ENCODE measurements at places on chromosomes 1 and 21.

DNA sequence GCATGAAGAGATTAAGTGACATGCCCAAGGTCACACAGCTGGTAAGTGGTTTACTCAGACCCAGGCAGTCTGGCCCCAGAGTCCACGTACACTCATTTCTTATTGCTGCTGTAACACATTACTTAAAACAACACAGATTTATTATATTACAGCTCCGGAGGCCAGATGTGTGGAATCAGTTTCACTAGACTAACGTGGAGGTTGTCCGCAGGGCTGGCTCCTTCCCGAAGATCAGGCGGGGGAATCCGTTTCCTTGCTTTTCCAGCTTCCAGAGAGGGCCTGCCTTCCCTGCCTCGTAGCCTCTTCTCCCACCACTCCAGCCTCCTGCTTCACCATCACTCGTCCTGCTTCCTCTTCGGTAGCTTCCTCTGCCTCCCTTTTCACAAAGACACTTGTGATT is 81.2 kb downstream of the KCNN3 start:
- no peak for DNase-seq

DNA sequence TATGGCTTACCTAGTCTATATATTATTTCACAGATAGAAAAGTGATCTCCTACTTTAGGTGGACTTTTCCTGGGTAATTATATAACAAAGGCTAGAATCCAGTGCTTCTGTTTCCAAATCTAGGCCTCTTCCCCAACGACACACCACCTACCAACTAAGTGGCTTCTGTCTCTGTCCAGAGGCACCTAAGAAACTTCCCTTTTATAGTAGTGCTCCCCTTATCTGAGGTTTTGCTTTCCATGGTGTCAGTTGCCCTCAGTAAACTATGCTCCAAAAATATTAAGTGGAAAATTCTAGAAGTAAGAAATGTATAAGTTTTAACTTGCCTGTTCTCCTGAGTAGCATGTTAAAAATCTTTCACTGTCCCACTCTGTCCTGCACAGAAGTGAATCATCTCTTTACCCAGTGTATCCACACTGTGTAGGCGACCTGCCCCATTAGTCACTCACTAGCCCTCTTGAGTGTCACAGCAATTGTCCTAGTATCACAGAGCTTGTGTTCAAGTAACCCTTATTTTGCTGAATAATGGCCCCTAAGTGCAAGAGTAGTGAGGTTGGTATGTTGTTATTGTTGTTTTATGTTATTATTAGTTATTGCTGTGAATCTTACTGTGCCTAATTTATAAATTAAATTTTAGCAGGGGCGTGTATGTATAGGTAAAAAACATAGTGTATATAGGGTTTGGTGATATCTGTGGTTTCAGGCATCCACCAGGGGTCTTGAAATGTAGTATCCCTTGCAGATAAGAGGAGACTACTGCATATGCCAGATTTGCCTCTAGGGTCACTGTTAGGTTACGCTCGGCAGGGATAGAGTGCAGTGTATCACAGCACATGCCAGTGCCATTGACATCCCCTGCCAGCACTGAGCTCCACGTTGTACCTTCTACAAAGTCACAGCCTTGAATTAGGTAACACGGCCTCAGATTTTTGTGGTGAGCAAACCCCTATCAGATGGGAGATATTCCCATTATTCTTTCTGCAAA is 14.7 kb upstream of the CD53 start:
- no peak for DNase-seq

DNA sequence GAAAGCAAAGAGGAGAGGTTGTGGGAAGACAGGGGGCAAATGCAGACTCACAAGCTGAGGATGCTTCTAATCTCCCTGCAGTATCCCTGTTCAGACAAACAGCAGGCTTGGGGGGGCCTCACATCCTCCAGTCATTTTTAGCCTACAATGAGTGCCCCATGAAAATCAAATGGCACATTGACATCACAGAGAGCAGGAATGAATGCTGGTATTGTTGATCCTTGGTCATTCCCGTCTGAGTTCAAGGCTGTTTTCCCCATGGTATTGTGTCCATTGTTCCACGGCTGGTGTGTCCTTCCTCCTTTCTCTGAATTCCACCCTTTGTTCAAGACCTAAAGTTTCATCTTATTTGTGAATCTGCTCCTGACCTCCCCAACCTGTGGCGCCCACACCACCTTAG is 545.6 kb downstream of the AJAP1 start:
- DNase-seq: no peak

DNA sequence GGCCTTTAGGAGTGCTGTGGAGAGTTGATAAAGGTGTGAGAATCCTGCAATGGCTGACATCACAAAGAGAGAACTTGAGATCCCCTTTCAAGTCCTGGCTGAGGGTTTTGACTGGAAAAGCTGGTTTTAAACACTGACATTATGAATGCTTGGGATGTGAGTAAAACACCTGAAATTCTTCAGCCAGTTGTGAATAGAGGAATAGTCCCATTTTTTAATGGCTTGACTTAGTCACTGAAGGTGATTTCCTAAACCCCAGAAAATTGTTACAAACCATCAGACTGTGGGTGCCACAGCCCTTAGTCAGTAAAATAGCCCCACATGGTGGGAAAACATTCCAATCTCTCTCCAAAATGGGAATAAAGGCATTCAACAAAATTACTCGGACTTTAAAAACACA is 107.7 kb upstream of the LMO4 start:
- no peak for DNase-seq

DNA sequence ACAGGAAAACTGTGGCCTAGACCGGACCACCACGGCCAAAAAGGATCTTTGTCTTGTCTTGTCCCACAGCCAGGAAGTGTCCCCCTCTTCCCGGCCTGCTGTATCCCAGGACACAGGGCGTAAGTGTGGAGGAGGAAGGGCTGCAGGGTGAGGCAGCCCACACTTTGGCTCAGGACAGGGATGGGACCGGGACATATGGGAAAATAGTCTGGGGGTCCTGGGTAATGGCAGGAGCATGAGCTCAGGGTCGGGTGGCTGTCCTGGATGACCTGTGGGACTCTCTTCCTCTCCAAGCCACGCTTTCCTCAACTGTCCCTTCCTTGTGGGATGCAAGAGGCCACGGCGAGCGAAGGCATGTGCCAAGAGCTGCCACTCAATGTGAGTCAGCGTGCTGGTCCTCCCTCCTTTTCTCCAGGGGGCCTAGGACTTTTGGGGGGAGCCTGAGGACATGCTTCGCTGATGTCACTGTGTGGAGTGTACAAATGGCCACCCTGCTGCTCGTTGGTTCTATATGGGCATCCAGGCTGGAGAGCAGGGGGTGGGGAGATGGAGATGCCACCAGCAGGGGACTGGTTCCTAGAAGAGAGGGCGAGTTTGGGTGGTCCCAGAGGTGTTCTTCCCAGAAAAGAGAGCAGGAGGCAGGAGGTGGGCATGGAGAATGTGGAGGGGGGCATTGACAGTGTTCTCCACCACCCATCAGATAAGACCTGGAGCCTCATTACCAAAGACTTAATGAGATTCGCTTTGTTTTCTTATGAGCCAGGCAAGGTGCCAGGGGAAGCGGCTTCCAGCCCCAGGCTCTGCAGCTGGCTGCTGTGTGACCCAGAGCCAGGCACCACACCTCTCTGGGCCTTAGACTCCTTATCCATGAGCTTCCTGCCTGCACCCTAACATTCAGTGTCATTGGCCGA is 11.5 kb upstream of the PADI1 start:
- DNase-seq: no peak
